ENCODE measurements at places on chromosomes 2 and 18.
A peak's percentile ranks its signal among the peaks of the same experiment; 100 is the strongest.

- no peak for DNase-seq
These were observed 618.3 kb upstream of the SETBP1 start for GRCh38 chr18:44062345-44062744.

GRCh38 chr2:239724194-239724849 lies 300.8 kb downstream of the NDUFA10 start:
- no peak for DNase-seq

GRCh38 chr18:48833701-48834412 lies 116.9 kb downstream of the SMAD7 start:
- peak; percentile 34 for DNase-seq

DNA sequence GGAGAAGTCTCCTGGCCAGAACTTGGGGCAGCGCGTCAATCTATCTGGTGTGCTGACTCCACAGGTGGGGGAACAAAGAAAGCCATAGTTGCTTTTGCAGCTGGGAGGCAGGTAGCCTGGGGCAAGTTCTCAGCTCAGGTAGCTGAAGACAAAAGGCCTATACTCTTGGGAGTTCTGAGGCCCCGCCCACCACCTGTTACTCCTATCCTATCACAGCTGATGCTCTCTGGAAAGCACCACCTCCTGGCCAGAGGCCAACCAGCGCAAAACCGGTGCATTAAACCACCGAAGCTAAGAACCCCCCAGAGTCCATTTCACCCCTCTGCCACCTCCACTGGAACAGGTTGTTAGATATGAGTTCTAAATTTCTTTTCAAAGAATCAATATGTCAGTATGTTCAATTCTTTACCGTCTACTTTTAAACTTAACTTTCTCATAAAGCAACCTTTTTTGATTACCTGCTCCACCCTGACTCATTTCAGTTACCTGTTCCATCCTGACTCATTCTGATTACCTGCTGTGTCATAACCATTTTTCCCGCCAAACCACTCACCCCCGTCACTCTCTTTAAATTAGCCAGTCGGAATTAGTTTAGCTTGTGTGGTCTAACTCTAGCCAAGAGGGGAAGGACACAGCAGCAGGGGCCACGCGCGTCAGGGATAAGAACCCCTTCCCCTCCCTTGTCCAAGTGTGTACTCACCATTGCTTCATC lies 43.4 kb downstream of the UPP2 start:
- no peak for DNase-seq

- no peak for DNase-seq
These were observed 46.3 kb upstream of the CCDC150 start for GRCh38 chr2:196592911-196593881.

DNA sequence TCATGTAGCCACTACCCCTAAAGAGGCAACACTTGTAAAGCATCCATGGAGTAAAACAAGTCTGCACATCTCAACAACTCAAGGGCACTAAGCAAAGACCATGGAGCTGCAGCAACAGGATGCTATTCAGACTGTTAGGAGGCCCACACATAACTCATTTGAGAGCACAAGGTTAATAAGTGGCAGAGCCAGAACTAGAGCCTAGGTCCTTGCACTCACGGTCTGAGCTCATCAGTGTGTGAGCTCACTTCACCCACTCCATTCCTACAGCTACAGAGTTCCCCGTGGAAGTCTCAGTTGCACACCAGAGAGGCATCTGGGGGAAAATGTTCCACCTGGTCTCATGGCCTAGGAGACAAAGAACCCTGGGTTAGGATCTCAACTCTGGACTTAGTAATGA lies 35.0 kb downstream of the TTC32 start:
- no peak for DNase-seq

DNA sequence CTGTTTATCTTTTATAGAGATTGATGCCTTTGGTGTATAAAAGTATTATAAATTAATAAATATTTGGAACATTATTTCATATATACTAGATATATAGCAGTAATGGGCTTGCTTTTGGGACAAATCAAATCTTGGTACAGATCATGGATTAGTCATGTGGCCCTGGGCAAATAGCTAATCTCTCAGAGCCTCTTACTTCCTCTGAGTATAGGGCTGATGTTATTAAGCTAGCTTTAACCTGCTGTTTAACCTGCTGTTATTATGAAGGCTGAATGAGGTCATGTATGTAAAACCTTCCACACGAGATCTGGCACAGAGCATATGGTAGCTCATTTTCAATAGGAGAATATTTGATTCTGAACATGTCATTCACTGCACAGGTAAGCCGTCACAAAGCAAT lies 5.7 kb downstream of the ITGB6 start:
- no peak for DNase-seq

GRCh38 chr18:63848159-63848558 lies 39.3 kb upstream of the SERPINB2 start:
- no peak for DNase-seq

DNA sequence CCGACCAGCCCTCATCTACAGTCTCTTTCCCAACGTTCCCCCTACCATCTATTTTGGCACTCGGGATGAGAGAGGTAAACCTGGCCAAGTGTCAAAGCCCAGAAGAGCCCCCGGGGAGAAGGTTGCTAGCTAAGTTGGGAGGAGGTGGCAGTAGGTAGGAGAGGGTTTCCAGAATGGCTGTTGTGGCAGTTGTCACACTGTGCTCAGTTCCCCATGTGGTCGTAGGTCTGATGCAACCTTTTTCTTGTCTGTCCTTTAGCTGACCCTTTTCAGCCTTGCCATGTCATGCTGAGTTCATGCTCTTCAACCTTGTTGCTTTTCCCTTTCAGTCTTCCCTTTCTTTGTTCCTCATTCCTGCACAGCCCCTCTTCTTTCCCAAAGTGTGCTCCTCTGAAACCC lies 34.5 kb downstream of the TTLL4 start:
- DNase-seq, result no peak

DNA sequence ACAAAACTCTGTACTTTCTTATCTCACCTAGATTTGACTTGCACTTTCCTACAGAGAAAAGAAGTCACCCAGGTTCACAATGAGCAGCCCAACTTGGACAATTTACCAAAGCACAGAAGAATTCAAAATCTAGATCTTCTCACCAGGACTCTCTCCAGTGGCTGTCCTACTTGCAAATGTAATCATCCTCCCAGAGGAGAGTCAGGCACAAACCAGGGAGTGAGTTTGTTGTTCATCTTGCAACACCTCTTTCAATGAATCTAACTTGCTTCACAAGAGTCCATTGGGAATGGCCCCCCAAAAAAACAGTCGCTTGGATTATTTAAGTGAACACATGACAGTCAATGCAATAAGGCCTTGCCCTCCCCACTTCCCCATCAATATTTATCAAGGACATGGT lies 144.6 kb downstream of the ATL2 start:
- no peak for DNase-seq

GRCh38 chr2:52611759-52612158 lies 1155.8 kb upstream of the CHAC2 start:
- no peak for DNase-seq

DNA sequence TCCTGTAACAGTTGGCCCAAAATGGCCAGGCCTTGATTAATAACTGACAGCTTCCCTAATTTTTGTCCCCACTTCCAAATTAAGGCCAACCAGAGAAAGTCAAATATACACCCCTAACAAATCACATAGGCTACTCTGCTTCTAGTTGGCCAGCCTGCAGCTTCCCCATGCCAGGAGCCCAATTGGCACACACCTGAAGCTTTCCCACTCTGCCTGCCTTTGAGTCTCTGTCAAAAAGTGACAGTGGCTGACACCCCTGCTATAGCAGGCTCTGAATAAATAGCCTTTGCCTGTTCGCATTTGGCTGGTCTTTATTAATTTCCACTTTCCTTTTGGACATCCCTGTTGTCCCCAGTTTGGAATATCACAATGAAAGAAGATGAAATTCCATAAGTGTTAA lies 256.6 kb upstream of the NCKAP5 start:
- DNase-seq, result no peak

DNA sequence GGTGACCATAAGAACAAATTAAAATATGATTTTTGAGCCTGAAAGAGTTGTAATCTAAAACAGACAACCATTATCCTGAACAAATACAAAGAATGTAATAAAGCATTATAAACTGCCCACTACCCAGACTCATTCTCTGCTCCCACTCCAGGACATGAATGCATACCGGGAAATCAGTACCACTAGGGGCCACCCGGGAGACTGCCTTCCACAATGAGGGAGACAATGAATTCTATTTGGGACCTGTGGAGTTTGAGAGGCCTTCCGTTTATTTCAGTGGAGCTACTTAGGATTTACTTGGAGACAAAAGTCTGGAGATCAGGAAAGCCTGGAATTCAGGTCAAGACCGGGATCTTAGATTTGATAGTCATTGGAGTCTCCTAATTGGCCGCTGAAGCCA lies 50.0 kb downstream of the NAB1 start:
- no peak for DNase-seq
